ENCODE measurements at places on chromosomes 6 and 20. TPM values are rescaled to one million over a fixed set of nuclear protein-coding genes. Genes with fewer than 3 reads are reported as not detected.

GRCh38 chr6:149482545-149483333, 2.1 kb downstream of the ZC3H12D start:
- peak; percentile 76 for DNase-seq

DNA sequence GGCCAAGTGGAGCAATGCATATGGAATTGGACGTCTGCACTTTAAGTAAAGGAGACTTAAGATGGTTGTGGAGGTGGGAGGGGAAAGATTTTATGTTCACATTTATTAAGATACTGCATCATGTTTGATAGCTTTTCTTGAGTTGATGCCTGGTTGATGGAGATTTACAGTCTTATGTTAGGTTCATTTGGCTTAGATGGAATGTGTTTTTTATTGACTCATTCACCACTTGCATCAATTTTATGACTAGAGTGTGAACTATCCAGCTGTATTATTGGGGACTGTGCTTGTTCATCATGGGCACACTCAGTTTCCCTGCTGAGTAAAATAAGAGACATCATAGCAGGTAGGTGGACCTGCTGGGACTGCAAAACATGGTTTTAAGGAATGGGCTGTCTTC, 91.2 kb upstream of the SCP2D1 start:
- DNase-seq = no peak

DNA sequence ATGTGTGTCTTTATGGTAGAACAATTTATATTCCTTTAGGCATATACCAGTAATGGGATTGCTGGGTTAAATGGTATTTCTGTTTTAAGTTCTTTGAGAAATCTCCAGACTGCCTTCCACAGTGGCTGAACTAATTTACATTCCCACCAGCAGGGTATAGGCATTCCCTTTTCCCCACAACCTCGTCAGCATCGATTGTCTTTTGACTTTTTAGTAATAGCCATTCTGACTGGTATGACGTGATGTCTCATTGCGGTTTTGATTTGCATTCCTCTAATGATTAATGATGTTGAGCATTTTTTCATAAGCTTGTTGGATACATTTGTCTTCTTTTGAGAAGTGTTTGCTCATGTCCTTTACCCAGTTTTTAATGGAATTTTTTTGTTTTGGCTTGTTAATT, 5.3 kb upstream of the TASP1 start:
- no peak for DNase-seq

Gene SNAP25
- total RNA-seq = 3.6 TPM

Gene CGAS
- total RNA-seq = 45.0 TPM

All from activated CD4-positive, alpha-beta T cell treated with anti-CD3 and anti-CD28 coated beads, Interleukin-2, amount 10 ng/mL, durations not matched to agents 24 days and 14 days (primary cell).